Umbilical cord (tissue), 2 donors: ENCODE measurements at places on chromosomes 6 and 20. TPM values are rescaled to one million over a fixed set of nuclear protein-coding genes. Genes with fewer than 3 reads are reported as not detected.
A peak's percentile ranks its signal among the peaks of the same experiment; 100 is the strongest.

- no peak for DNase-seq
Observed at GRCh38 chr6:169469028-169469427, 215.4 kb upstream of the THBS2 start.

GRCh38 chr6:43972179-43972912 is 154.9 kb downstream of the MRPL14 start:
- DNase-seq = peak; percentile 79

DNA sequence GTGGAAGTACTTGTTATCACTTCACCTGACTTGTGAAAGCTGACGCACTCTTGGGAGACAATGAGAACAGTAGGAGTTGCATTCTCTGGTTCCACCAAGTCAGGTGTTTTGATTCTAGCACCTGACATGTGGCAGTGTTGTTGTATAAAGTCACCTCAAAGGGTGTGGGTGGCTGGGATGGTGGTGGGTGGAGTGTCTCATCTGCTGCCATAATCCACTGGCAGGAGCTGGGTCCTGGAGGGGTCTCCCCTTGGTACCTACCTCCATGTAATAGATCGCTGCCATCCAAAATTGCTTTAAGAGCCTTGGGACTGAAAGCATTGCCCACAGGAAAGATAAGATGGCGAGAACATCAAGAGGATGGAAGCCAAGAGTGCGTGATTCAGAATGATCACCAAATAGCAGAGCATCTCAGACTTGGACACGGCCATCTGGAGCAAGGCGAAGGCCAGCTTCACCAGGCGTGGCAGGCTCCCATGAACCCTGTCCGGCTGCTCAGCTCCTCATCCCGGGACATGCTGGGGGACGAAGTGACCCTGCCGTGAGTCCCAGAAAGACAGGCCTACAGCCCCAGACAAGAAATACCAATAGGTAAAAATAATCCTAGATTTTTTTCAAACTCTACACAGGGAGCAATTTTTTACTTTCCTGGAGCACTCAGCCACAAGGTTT is 56.6 kb downstream of the NPEPL1 start:
- no peak for DNase-seq

GRCh38 chr6:16974387-16974673 is 127.5 kb upstream of the STMND1 start:
- DNase-seq = no peak

- peak; percentile 72 for DNase-seq
Observed at GRCh38 chr6:90393232-90393884, 96.7 kb upstream of the BACH2 start.

DNA sequence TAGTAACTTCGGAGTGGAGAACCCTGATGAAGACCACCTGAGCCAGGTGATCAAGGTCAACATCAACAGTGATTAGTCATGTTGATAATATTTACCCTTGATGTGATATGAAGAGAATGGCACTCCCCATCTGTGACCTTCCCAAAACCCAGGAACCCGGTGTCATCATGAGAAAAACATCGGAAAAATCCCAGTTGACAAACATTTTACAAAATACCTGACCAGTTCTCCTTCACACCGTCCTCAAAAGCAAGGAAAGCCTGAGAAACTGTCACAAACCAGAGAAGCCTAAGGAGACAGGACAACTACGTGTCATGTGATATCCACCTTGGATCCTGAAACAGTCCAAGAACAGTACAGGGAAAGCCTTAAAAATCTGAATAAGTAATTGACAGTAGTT is 197.3 kb downstream of the ZMYND8 start:
- DNase-seq = no peak

GRCh38 chr6:83430611-83431544 is at the start of gene ME1:
TSS of gene ME1 (minus strand) at chr6:83431051. CDS start at chr6:83430954, 97 bp downstream.
- peak; percentile 77 for DNase-seq

- DNase-seq = peak; percentile 75
Observed at GRCh38 chr20:17895641-17896171, 72.9 kb downstream of the SNX5 start.

- no peak for DNase-seq
Observed at GRCh38 chr6:152705327-152705726, 7.6 kb downstream of the MYCT1 start.

- peak; percentile 9 for DNase-seq
Observed at GRCh38 chr6:123430970-123431369, 205.8 kb downstream of the TRDN start.

The BCAS4 gene
- total RNA-seq = 6.5 TPM

The FNDC11 gene
- total RNA-seq = 1.2 TPM

The PGC gene
- 0.96 TPM for total RNA-seq

The NOTCH4 gene
- 6.7 TPM for total RNA-seq

The ANKS1A gene
- 9.9 TPM for total RNA-seq

The SMPDL3A gene
- total RNA-seq = 31.8 TPM

The MYLK4 gene
- 5.1 TPM for total RNA-seq
